ENCODE measurements at places on chromosomes 3 and 15.

- DNase-seq = no peak
These were observed 406.4 kb upstream of the PROK2 start for GRCh38 chr3:72191209-72191960.

DNA sequence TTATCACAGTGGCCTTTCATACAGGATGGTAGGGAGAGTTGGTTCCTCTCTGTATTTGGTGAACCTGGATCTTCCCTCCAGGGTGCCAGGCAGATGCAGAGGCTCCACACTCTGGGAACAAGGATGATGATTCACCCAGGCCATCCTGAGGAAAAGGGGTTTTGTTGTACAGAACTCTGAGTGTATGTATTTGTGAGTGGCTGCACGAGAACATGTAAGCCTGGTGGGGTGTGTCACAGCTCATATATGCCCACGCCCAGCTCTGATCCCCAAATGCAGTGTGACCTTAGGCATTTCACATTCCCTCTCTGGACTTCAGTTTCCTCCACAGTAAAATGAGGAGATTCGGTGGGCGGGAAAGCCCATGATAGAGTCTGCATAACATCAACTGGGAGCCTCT is 11.6 kb upstream of the CILP start:
- DNase-seq = no peak

- DNase-seq = no peak
These were observed 4.6 kb downstream of the EFCC1 start for GRCh38 chr3:129005526-129006303.

GRCh38 chr15:96412906-96413231 is 82.4 kb downstream of the NR2F2 start:
- no peak for DNase-seq

- no peak for DNase-seq
These were observed 20.6 kb downstream of the SLC6A20 start for GRCh38 chr3:45775571-45776300.

GRCh38 chr15:63212050-63213004 is 22.9 kb downstream of the RAB8B start:
- DNase-seq = no peak

GRCh38 chr15:43795997-43796396 is 3.9 kb downstream of the SERF2 start:
- DNase-seq = no peak

- no peak for DNase-seq
These were observed 517.2 kb upstream of the CBLB start for GRCh38 chr3:106386050-106386449.

DNA sequence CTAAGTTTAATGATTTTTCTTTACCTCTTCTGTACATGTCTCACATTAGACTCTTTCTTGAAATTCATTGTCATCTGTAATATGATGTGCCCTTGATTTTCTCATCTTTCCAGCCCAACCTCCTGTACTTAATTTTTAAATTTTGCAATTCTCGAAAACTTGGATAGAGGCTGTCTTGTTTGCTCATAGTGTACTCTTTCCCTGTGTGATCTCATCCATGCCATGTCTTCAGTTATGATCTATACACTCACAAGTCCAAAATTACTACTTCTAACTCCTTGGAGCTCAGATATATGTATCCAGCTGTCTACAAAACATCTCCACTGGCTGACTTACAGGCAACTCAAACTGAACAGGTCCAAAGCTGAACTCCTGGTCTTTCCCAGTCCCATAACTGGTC is 42.2 kb downstream of the CD200 start:
- no peak for DNase-seq

DNA sequence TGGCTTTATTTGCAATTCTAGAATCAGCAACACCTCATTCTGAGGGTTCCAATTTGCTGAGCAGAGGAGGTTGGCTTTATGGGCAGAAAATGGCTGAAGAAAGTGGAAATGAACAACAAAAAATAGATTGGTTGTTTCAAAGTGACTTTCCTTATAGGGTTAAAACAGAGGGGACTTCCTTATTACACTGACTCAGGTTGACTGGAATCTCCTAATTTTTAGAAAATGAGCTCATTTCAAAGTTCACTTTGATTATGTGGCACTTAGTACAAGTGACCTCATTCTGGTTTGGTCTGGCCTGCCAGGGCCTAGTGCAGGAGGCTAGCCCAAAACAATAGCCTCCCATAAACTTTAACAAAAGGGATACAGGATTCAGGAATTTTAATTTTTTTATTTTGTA is 41.4 kb downstream of the NFKBIZ start:
- DNase-seq = no peak

GRCh38 chr3:58746758-58747157 is 80.2 kb upstream of the FAM3D start:
- DNase-seq = no peak

GRCh38 chr15:35458176-35458856 is 87.6 kb downstream of the DPH6 start:
- peak; percentile 35 for DNase-seq

DNA sequence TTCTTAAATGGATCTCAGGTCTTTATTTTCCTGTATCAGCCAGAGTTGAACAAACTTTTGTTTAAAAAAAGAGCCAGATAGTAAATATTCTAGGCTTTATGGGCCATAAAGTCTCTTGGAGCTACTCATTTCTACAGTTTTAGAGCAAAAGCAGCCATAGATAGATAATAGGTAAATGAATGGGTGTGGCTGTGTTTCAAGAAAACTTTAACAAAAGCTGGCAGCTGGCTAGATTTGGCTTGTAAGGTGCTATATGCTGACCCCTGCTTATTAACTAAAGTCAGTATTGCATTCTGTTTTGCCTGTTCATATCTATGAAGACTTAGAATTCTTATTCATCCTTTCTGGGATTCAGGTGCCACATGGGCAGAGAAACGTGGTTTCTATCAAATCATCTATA is 29.0 kb downstream of the MFN1 start:
- no peak for DNase-seq

- no peak for DNase-seq
These were observed 4.3 kb downstream of the TLR9 start for GRCh38 chr3:52221141-52221562.

- DNase-seq = peak; percentile 68
These were observed 747 bp upstream of the ZNF592 start for GRCh38 chr15:84747416-84748273.

GRCh38 chr3:10974746-10975375 is 17.7 kb upstream of the SLC6A1 start:
- no peak for DNase-seq

DNA sequence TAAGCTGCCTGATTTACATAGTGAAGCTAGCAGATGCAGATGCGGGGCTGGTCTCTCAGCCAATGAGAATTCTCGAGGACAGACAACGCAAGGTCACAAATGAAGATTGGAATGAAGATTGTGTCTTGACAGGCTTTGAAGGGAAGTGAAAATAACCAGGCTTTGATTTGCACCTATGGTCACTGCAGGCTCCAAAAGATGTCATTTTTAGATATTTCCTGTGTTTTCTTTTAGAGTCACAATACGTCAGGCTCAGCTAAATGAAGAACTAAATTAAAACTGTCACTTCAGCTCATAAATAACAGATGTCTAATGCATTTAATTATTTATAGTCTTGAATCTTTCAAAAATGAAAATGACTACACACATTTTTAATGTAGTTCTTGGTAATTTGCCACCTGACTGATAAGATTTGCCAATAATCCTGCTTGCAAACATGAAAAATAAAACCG is 99.5 kb downstream of the SQOR start:
- no peak for DNase-seq

GRCh38 chr15:48459571-48460442 is 128.6 kb downstream of the DUT start:
- peak; percentile 39 for DNase-seq

DNA sequence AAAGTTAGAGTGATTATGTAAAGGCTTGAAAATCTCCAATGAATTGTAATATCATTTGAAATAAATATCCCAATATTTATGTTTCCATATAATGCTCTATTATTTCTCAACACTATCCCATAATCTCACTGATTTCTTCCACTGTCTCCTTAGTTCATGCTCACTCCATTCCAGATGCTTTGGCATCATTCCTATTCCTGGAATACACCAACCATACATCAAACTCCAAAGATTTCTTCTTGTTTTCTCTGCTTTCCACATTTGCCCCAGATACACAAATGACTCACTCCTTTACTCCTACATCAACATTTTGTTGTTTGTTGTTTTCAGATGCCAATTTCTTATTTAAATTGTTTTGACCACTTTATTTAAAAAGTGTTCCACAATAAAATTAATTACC is 1390.8 kb downstream of the ZPLD1 start:
- DNase-seq = no peak

GRCh38 chr3:178645503-178645902 is 109.3 kb downstream of the KCNMB2 start:
- no peak for DNase-seq

- no peak for DNase-seq
These were observed 8.9 kb upstream of the TMEM202 start for GRCh38 chr15:72389231-72389630.

DNA sequence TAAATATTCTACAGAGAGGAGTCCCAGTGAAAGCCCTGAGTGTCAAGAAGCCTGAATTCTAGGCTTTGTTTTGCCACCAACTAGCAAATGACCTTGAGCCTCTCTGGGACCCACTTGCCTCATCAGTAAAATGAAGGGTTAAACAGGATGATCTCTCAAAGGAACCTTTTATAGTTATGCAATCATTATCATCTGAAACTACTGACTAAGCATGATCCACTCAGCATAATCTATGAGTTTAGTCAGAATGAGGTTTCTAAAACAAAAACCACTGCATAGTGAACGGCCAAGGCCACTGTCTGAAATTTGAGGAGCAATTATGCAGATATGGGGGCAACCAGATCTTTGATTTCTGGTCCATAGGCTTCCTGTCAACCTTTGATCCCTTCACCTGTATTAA is 319.0 kb downstream of the MECOM start:
- peak; percentile 34 for DNase-seq

Data from RWPE1 (cell line).